Activated T-cell treated with anti-CD3 and anti-CD28 coated beads for 48 hours (primary cell): ENCODE measurements at places on chromosomes 1 and 21.

DNA sequence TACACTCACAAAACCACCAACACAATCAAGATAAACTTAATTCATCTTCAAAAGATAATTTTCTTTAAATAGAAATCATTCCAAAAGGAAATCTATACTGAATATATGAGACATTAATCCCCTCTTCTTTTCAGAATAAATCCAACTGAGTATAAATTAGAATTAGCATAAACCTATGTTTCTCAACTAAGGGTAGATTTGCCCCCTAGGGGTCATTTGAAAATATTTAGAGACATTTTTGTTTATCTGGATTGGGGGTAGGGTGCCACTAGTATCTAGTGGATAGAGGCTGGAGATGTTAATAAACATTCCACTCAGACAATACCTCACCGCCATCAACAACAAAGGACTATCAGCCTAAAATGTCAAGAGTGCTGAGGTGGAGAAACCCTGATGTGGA lies 6.5 kb upstream of the TNFSF4 start:
- DNase-seq: no peak

- no peak for DNase-seq
Measured at GRCh38 chr1:211920141-211920572, 89.6 kb upstream of the LPGAT1 start.

DNA sequence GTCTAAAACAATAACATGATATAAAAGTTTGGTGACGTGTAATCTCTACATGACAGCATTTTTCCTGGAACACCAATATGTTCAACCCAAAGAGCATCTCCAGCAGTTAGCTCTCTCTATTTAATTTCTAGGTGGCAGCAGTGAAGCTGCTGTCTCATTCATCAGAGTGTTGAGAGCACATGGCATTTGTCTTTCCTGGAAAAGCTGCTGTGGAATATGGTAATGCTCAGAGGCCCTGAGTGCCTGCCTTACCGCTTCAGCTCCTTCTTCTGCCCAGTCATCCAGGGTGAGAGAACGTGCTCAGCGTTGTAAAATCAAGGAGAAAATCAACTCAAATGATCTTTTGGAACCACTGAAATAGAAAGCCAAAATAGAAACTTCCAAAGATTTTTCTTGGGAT lies 640.7 kb downstream of the ADGRL2 start:
- DNase-seq: no peak

DNA sequence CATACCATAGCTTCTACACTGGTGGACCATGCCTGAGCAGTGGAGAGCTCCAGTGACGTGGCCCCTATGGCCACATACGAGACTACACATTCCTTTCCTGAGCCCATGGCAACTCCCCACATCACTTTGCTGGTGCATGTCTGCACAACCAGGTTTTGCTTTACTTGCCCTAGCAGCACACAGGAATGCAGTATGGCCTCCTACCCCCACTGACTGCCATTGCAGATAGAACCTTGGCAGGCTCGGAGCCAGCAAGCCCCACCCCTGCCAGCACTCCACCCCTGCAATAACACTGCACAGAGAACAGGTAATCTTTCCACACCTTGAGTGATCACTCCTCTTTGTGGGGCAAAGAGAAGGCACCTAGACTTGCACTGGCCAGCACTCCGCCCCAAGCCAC lies 531.9 kb upstream of the CAMK1G start:
- no peak for DNase-seq

- DNase-seq: no peak
Measured at GRCh38 chr1:208269338-208269666, 25.1 kb upstream of the PLXNA2 start.
